Head of caudate nucleus (tissue), 42 donors: ENCODE measurements at places on chromosomes 3 and 15.

- no peak for DNase-seq
Measured at GRCh38 chr3:190746986-190747385, 115.5 kb downstream of the GMNC start.

DNA sequence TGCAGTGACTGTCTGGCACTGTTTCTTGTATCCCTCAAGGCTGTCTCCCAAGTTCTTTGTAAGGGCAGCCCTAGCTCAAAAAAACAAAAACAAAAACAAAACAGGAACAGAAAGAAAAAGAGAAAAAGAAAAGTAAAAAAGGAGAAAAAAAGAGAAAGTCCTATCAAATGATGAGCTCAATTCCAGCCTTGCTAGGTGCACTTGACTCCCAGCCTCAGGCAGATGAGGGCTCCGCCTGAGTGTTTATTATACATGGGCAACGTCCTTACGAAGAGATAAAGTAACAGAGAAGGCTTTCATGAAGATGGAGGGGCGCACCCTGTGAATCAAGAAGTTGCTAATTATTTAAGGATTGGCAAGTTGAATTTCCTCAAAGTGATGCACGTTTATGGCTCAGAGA is 175.3 kb downstream of the MEIS2 start:
- DNase-seq = no peak

DNA sequence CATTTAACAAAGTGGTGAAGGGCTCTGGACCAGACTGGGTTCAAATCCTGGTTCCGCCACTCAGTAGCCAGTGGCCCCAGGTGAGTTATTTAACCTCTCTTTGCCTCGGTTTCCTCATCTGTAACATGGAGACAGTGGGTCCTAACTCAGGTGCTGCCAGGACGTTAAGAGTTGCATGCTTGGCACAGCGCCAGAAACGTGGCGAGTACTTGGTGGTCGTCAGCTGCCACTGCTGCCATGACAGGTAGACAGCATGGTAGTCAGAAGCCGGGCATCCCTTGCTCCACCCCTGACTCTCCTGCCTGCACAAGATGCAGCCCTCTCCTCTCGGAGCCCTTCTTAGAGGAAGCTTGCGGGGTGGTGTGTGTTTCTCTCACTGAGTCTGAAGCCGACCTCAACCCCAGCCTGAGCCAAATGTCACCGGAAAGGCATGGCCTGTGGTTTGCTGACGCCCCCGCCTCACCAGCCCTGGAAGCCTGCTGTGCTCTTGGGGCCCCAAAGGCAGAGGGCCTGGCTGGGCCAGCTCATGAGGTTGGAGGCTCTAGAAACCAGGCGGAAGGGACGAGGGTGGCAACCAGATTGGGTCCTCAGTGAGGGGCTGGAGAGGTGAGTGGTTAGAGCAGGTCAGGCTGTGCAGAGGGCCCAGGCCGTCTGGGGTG is 160.8 kb upstream of the TLE3 start:
- DNase-seq = peak; percentile 31

- no peak for DNase-seq
Measured at GRCh38 chr3:30712991-30713390, 106.6 kb downstream of the TGFBR2 start.

DNA sequence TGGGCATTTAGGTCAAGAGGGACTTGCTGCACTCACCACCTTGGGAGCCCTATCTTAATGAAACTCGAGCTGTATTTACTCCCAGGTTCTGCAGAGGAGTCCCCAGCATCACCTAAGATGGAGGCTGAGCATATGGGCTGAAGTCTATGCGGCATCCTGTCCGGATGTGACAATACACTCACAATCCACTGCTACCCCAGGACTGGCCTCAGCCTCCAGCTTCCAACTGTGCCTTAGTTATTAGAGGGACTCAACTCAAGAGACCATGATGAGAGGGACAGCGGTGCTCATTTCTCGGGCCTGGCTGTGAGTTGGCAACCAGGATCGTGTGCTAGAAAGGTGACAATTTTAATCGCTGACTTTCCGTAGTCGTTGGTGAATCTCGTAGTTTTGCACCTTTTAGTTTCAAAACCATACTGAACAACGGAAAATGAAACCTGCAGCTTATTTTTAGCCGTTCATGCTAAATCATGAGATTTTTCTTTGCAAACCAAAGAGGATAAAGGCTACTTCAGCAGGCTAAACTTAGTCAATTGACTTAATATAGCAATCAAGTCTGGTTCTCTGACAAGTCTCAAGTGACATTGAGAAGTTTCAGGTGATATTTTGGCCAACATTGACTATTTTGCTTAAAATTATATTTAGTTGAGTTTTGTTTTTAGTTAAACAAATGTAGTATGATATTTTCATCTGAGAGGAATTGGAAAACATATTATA is 11.1 kb downstream of the ZBTB38 start:
- no peak for DNase-seq

GRCh38 chr3:112261742-112262141 is 32.3 kb downstream of the SLC9C1 start:
- DNase-seq = no peak

GRCh38 chr3:9141928-9142289 is 107.5 kb downstream of the SRGAP3 start:
- no peak for DNase-seq

DNA sequence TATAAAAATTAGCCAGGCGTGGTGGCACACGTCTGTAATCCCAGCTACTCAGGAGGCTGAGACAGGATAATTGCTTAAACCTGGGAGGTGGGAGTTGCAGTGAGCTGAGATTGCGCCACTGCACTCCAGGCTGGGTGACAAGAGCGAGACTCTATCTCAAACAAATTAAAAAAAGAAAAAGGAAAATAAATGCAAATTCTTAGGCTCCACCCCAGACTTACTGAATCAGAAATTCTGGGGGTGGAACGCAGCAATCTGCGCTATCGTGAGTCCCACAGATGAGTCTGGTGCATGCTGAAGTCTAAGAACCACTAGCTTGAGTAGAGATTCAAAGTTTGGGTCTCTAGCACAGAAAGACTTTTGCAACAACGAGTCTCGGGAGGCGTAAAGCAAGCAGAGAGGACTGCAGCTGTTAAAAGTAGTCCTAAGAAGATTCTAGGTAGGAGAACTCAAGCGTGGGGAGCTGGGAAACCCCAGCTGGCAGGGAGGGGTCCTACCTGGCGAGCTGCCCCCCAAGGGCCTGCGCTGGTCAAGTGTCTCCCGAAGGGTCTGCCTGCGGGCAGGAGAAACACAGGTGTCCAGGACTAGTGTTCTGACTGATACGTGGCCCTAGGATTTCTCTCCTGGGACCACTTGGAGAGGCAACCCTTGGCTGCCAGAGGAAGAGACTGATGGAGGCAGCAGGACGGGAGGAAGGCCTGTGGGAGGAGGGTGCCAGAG is 21.9 kb downstream of the CEP19 start:
- peak; percentile 31 for DNase-seq

GRCh38 chr3:189389346-189389745 is 217.6 kb downstream of the TPRG1 start:
- DNase-seq = no peak

DNA sequence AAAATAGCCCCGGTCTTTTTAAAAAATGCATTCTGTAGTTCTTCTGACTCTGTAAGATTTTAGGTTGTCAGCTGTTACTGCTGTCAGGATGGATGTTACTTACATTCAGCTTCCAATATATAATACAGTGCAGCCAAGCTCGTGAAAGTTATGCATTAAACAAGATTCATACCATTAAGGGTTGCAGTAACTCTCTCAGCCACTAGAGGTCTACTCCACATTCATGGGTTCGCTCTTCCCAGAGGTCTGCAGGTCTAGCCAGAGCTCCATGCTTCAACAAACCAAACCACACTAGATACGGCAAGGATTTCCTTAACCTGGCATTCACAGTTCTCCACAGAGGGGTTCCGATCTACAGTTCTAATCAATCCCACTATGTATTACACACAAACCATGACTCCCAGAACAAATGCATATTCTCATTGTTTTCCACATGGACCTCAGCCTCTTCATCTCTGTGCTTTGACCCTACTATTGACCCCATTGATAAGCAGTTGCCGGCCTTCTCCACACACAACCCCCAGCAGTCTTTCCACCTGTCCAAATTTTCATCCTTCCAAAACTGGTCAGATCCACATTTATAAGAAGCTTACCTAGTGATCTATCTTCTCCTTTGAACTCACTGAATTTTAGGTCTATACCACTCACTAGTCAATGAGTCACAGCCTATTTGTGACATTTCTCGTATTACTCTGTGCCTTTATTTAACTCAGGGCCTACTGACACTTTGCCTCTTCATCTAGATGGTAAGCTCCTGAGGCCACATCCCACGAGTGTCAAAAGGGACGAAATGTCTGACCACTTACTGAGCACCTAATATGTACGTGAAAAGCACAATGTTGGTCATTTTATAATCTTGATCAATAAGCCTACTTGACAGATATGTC is 33.7 kb downstream of the RORA start:
- no peak for DNase-seq

GRCh38 chr3:10248984-10249748 is 907 bp downstream of the TATDN2 start:
- peak; percentile 45 for DNase-seq

GRCh38 chr3:174620138-174620537 is 239.0 kb upstream of the NAALADL2 start:
- no peak for DNase-seq

DNA sequence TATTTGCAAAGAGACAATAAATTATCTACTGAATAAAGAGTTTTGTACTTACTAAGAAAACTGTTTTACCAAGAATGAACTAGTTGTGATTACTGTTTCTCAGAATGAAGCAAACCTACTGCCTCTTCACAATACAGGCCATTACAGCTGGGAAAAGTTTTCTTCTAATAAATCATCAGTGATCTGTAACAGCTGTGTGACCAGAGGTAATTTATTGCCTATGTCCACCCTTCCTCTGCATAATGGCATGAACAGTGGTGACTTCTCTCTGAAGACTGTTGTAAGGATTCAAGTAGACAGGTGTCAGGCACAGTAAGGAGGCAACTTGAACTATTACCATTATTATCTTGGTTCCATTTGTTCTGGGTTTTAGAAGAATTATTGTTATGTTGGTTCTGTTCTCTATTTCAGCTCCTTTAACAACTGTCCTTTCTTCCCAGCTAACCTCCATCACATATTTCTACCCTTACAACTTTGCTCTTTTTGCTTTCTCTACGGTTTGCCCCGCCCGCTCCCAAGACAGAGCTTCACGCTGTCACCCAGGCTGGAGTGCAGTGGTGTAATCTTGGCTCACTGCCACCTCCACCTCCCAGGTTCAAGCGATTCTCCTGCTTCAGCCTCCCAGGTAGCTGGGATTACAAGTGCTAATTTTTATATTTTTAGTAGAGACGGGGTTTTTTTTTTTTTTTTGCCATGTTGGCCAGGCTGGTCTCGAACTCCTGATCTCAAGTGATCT is 51.5 kb downstream of the PRKAR2A start:
- no peak for DNase-seq

DNA sequence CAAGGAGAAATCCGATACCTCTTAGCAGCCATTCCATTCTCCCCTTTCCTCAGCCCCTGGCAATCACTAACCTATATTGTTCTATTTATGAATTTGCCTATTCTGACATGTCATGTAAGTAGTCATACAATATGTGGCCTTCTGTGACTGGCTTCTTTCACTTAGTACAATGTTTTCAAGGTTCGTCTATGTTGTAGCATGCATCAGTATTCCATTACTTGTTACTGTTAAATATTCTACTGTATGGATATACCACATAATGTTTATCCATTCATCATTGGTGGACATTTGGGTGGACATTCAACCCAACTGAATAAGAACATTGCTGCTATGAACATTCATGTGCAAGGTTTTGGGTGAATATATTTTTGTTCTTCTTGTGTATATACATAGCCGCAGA is 23.4 kb downstream of the ADAMTS9 start:
- no peak for DNase-seq

GRCh38 chr3:139559541-139559940 is 20.0 kb upstream of the RBP1 start:
- DNase-seq = no peak

- DNase-seq = no peak
Measured at GRCh38 chr3:52181543-52181942, 16.4 kb upstream of the ALAS1 start.

DNA sequence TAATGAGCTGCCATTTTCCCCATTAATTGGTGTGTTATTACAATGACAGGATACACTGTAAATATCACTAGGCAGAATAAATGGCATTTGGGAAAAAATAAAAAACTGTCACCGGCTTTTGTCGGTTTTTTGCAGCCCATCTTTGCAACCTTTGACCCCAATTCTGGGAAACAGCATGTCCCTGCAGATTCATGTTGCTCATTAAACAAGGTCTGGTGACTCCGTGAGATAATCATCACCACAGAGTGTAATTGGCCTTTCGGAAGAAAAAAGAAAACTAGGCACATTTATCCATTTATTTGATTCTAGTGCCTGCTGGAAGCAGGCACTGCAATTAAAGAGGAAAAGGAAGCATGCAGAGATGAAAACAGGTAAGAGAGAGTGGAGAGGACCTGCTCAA is 64.5 kb downstream of the TRAT1 start:
- DNase-seq = no peak

GRCh38 chr3:38598791-38599190 is 50.7 kb downstream of the SCN5A start:
- DNase-seq = no peak

DNA sequence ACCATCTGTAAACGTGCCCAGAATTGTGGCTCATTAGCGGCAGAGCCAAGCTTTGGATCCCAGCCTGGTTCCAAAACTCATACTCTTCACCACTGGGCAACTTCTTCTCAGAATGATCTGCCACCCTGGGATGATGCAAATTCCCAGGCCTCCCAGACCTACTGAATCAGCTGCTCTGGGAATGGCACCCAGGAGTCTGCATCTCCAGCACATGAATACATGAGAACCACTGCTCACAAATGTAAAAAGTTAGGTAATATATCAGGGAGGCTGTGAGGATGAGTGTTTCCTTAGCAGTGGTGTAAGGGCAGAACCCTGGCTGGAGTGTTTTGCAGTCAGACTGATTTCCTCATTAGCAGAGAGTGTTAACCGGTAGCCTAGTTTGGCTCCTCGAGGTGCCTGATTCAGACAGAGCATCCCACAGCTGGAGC is 94.2 kb downstream of the LIPC start:
- DNase-seq = no peak

- no peak for DNase-seq
Measured at GRCh38 chr3:44110648-44111047, 131.0 kb upstream of the TOPAZ1 start.

GRCh38 chr3:122030381-122031122 is 8.5 kb upstream of the ILDR1 start:
- no peak for DNase-seq

DNA sequence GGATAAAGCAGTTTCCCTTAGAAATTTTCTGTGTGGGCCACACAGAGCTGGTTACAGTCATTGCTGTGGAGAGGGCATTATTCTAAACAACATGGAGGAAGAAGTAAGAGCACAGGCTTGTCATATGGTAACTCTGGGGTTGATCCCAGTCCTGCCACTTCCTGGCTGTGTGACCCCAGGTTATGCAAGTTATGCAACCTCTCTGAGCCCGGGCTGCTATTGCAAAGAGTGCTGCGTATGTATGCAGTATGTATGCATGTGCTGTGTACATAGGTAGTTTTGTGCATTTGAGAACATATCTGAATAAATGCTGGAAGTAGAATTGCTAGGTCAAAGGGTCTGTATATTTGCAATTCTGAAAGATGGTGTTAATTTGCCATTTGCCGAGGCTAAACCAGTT is 9.2 kb downstream of the SPSB4 start:
- no peak for DNase-seq

- no peak for DNase-seq
Measured at GRCh38 chr3:6857510-6857909, 3.4 kb upstream of the GRM7 start.

- peak; percentile 47 for DNase-seq
Measured at GRCh38 chr3:129793942-129794310, 99.6 kb downstream of the TMCC1 start.
